ENCODE measurements at places on chromosomes 13 and 19.
A peak's percentile ranks its signal among the peaks of the same experiment; 100 is the strongest.

GRCh38 chr13:67343777-67344176 lies 113.6 kb upstream of the PCDH9 start:
- no peak for DNase-seq

DNA sequence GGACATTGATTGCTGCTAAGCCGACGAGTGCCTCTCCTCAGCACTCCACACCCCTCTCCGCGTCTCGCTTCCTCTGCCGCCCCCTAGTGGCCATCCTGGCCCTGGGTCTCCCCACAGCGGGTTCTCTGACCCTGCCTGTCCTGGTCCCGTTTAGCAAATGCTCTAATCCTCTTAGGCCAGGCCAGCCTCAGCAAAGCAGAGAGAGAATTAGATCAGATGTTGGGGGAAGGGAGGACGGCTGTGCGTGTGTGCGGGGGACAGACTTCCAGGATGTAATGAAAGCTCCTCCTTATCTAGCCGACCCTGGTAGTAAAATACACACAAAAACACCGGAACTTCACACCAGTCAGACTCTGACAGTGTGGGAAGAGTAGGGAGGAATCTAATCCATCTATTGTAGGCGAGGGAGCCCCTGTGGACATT lies 4.5 kb downstream of the TPRX2 start:
- DNase-seq, result peak; percentile 11

- no peak for DNase-seq
Measured at GRCh38 chr13:37383046-37383445, 215.5 kb downstream of the POSTN start.

- no peak for DNase-seq
Measured at GRCh38 chr19:38068826-38069225, 155.2 kb downstream of the DPF1 start.

GRCh38 chr13:60412909-60413616 lies 16.0 kb downstream of the TDRD3 start:
- no peak for DNase-seq

- peak; percentile 71 for DNase-seq
Measured at GRCh38 chr13:45370922-45371406, 30.0 kb upstream of the TPT1 start.

- no peak for DNase-seq
Measured at GRCh38 chr13:90838317-90838960, 509.0 kb upstream of the MIR17HG start.

DNA sequence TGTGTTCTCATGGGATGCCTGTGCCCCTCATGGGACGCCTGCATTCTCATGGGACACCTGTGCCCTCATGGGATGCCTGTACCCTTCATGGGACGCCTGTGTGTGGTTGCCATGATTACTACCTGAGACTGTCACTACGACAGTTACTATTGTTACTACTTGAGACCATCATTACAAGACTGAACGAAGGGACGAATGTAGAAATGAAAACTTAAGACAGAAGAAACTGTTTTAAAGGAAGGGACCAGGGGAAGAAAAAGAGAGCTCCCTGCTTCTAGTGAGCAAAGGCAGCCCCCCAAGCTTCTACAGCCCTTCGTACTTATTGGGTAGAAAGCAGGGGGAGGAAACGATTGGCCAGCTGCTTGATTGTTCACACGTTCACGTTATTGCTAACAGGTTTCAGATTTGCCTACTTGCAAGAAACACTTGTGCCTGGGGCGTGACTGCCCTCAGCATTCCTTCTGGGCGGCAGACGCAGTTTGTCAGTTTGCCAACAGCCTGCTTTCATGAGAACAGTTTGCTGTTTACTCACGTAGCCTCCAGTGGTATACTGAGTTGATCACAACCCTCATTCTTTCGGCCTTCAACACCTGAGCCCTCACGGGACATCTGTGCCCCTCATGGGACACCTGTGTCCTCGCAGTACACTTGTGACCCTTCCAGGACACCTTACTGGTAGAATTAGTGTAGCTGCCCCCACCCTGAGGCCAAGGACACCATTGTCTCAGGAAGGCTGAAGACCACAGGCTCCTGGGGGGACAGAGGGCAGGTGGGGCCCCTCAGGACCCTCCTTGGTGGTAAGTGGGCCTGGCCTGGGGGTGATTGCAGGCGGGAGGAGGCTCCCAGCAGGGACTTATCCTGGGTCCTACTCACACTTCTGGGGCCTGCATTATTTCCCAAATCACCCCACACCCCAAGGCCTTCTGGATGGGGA lies 2.5 kb upstream of the S1PR4 start:
- peak; percentile 17 for DNase-seq

- no peak for DNase-seq
Measured at GRCh38 chr13:51229731-51230130, 7.5 kb downstream of the FAM124A start.

DNA sequence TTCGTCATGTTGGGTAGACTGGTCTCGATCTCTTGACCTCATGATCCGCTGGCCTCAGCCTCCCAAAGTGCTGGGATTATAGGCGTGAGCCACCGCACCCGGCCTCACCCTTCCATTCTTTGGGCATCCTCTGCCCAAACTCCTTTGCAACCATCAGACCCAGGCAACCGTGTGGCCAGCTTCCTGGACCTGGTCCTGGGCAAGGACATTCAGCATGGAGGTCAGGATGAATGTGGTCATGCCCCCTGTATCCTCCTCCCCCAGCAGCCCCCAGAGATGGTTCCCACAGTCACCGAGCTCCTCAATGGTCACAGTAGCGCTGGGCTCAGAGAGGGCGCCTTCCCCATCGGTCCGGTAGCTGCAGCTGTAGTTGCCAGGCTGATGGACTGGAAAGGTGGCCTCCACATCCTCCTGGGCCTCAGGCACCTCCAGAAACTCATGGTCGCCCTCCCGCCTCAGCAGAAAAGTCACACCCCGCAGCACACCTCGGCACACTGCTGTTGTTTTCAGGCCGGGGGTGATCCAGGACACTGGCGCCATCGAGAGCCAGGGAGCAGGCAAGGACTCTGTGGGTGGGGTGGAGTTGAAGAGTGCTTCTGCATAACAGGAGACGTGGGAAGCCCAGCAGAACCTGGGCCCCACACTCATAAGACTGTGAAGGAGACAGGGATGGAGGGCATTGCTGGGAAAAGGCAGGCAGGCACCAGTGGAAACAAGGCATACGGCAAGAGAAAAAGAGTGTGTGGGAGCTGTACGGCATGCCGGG lies 1.1 kb downstream of the A1BG start:
- DNase-seq, result no peak

GRCh38 chr19:34975056-34975455 lies 11.0 kb upstream of the ZNF792 start:
- no peak for DNase-seq

DNA sequence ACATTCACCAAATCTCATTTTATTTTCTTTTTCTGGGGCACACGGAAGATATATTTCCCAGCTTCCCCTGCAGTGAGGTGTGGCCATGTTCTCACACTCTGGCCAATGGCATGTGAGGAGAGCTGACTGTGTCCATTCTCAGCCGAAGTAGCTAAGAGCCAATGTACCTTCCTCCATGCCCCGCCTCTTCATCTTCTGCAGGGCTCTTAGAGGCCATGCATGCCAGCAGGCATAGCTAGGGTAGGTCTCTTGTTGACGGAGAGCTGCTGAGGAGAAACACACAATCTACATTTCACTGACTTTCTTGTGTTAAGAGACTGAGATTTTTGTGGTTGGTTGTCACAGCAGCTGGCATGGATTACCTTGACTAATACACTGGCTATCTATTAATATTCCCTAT lies 9.8 kb upstream of the MICU2 start:
- DNase-seq, result no peak

DNA sequence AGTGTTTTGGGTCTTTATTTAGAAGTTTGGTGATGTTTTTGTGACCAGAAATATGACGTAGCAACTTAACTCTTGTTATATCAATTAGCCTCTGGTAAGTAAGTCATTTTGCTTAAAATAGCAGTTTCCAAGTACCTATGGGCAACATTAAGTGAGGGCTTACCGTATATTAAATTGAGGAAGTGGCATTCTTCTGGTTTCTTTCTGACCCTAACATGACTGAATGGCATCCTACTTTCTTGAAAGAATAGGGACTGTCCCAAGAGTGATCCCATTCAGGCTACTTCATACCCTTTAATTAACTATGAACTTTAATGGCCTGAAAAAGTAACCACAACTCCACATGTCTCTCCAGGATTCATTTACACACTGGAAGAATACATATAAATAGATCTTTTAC lies 106.6 kb downstream of the MZT1 start:
- DNase-seq, result no peak

GRCh38 chr13:107329991-107330390 lies 762.1 kb upstream of the ARGLU1 start:
- DNase-seq, result no peak

DNA sequence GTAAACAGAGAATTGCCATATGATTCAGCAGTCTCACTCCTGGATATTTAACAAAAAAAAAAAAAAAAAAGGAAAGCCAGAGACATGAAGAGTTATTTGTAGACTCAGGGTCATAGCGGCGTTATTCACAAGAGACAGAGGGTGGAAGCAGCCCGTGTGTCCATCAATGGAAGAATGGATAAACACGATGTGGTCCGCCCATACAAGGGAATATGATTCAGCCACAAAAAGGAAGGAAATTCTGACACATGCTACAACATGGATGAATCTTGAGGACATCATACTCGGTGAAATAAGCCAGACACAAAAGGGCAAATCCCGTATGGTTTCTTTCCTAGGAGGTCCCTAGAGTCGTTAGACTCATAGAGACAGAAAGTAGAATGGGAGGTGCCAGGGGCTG lies 14.8 kb downstream of the ACSBG2 start:
- DNase-seq, result no peak

GRCh38 chr13:36341718-36342117 lies 4.5 kb downstream of the SPART start:
- no peak for DNase-seq

GRCh38 chr13:77866971-77867370 lies 51.7 kb downstream of the EDNRB start:
- no peak for DNase-seq

- DNase-seq, result no peak
Measured at GRCh38 chr19:19866611-19867248, 1.0 kb downstream of the ZNF253 start.

- no peak for DNase-seq
Measured at GRCh38 chr19:39405958-39406655, 540 bp upstream of the ZFP36 start.

DNA sequence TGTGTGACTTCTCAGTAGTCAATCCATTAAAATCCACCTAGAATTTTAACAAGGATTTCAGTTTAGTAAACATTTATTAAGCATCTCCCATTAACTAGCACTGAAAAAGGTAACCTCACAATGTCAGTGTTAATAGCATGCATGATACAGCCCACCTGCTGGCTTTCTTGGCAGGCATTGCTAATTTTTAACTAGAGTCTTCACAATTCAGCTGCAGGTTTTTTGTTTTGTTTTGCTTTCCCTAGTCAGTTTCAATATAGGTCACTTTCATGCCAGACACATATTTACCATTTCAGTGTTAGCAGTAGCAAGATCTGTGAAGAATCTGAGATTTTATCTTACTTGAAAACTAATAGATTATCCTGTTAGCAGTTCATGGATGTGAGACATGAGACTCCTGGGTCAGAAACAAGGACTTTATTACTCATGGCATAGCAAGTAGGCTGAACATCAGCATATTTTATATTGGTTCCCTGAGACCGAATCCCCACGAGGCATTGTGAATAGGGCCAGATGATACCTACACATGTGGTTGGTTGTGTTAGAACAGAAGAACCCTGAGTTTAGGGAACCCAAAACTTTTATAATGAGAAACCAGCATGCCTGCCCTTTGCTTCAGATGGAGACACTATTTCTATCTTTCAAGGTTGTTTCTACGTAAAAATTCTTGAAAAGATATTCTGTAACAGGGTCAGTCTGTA lies 198.0 kb upstream of the HTR2A start:
- DNase-seq, result no peak

DNA sequence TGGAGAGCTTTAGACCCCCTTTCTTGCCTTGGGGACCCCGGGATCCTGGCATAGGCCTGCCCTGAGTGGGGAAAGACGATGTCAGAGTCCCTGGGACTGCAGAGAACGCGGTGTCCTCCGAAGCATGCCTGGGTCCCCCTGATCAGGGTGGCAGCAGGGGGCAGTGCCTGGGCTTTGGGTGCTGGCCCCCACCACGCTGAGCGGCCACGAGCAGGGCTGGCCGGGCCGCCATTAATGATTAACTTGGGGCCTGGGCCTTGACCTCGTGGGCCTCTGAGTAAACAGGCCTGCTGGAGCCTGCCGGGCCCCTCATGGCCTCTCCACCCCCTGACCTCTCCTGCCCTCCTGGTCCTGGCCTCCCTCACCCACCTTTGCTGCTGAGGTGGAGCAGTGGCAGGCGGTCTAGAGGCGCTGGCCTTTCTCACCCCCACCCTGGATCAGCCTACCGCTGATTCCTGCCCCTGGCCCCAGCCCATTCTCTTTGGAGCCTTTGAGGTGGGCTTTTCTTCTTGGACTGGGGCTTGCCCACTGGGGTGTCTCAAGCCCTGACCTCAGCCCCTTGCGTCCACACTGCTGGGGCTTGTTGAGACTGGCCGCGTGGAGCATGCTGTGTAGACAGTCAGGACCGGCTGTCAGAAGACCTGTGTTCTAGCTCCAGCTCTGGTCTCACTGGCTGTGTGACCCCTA lies 26.3 kb downstream of the CEBPA start:
- no peak for DNase-seq

- no peak for DNase-seq
Measured at GRCh38 chr19:3075605-3076431, 13.5 kb upstream of the TLE5 start.

DNA sequence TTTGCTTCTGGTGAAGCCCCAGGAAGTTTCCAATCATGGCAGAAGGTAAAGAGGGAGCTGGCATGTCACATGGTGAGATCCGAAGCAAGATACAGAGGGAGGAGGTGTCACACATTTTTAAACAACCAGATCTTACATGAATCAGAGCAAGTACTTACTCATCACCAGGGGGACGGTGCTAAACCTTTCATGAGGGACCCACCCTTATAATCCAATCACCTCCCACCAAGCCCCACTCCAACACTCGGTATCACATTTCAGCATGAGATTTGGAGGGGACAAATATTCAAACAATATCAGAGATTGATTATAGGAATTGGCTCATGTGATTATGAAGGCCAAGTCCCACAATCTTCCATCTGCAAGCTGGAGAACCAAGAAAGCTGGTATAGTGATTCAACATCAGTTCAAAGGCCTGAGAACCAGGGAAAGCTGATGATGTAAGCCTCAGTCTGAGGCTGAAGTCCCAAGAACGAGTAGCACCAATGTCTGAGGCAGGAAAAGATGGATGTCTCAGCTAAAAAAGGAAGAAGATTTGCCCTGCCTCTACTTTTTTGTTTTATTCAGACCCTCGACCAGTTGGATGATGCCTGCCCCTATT lies 58.6 kb upstream of the WDFY2 start:
- DNase-seq, result no peak

- DNase-seq, result no peak
Measured at GRCh38 chr13:57740719-57741118, 109.2 kb downstream of the PCDH17 start.

DNA sequence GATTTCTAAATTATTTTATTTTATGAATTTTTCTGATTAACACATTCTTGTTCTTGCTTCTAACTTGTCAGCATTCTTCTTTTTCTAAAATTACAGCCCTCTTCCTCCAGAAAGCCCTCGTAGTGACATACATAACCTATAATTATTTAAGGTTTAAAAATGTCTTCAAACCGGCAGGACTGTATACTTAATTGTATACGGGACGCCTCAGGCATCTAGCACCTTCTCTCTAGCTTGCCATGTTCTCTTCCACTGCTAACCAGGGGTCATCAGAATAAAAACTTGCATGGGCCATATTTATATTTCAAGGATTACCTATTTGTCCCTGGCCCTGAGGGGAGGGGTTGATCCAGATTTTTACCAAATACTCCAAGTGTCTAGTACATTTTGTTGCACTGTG lies 380.3 kb downstream of the MYO16 start:
- no peak for DNase-seq

GRCh38 chr19:28898249-28898648 lies 314.7 kb downstream of the UQCRFS1 start:
- DNase-seq, result no peak

Measured in fibroblast of skin of left biceps (primary cell).